Left kidney (tissue), 8 donors: ENCODE measurements at places on chromosomes 7 and 10. TPM values are rescaled to one million over a fixed set of nuclear protein-coding genes. Genes with fewer than 3 reads are reported as not detected.

LIPN gene
- polyA plus RNA-seq: not detected

RBM28 gene
- 62.6 TPM for polyA plus RNA-seq

POMZP3 gene
- 20.0 TPM for polyA plus RNA-seq

CSTF2T gene
- 41.5 TPM for polyA plus RNA-seq

PRKG1 gene
- polyA plus RNA-seq: 14.9 TPM

TSPAN33 gene
- polyA plus RNA-seq: 61.0 TPM
